CD8-positive, alpha-beta T cell (primary cell): ENCODE measurements at places on chromosomes 5 and 9.

GRCh38 chr5:111553868-111554267 lies 41.5 kb upstream of the STARD4 start:
- no peak for DNase-seq

GRCh38 chr5:81014348-81014747 lies 54.2 kb downstream of the RASGRF2 start:
- DNase-seq = no peak

GRCh38 chr5:65866837-65867521 lies 59.4 kb upstream of the ERBIN start:
- DNase-seq = no peak

DNA sequence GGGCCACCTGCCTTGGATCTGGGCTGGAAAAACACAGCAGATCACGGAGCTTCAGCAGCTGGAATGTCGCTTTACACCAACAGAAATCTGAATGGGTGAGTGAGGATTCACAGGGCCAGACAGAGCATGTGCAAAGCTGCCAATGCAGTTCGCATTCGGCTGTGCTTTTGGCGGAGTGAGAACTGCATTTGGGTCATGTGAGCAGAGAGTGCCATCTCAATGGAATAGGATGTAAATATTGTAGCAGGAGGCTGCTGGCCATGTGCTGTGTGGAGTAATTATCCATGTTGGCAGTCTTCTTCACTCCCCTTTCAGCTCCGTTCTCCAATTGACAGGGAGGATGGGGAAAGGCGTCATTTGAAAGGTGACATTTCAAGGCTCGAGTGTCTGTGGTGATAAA lies at the start of gene ANKRD55:
ANKRD55 (minus strand) TSS at position 101 of the 400 bp plus-strand sequence. CDS start 417 bp downstream, outside the sequence.
- DNase-seq = no peak

- DNase-seq = no peak
These were observed 943 bp downstream of the STING1 start for GRCh38 chr5:139481580-139482049.

DNA sequence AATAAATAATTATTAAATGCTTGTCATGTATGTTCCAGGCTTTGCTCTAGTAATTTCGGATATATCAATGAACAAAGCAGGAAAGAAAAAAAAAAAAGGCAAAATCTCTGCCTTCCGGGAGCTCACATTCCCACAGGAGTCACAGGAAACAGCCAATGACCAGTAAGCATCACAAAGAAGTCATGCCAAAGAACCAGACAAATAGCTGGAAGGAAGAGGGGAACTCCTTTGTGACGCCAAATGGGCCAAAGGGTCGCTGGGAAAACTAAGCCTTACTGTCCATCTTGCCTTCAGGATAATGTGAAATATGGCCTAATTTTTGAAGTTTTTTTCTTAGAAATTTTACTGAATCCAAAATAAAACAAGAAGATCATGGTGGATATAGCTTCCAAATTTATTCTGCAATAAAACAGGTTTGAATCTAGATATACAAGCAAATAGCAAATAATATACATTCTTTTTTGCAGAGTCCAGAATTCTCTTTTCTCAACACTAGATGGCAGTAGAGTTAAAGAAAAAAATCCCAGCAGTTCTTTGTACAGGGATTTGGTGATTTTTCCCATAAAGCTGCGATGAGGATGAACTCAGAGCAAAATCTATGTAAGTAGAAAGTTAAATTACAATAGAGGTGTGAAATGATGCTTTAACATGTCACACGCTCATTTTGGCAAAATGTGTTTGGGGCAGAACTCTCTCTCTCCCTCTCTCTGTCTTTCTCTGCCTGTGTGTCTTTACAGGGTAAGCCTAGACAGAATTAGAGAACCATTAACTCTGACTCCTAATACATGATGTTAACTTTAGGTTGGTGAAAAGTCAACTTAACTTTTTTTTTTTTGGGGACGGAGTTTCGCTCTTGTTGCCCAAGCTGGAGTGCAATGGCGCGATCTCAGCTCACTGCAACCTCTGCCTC lies 60.0 kb upstream of the TUT7 start:
- peak; percentile 37 for DNase-seq

- DNase-seq = no peak
These were observed 960.6 kb upstream of the DMAC1 start for GRCh38 chr9:8760000-8760767.

GRCh38 chr5:92652756-92653155 lies 928.3 kb downstream of the NR2F1-AS1 start:
- DNase-seq = no peak

- no peak for DNase-seq
These were observed 303.4 kb downstream of the ADGRV1 start for GRCh38 chr5:90861843-90862586.

DNA sequence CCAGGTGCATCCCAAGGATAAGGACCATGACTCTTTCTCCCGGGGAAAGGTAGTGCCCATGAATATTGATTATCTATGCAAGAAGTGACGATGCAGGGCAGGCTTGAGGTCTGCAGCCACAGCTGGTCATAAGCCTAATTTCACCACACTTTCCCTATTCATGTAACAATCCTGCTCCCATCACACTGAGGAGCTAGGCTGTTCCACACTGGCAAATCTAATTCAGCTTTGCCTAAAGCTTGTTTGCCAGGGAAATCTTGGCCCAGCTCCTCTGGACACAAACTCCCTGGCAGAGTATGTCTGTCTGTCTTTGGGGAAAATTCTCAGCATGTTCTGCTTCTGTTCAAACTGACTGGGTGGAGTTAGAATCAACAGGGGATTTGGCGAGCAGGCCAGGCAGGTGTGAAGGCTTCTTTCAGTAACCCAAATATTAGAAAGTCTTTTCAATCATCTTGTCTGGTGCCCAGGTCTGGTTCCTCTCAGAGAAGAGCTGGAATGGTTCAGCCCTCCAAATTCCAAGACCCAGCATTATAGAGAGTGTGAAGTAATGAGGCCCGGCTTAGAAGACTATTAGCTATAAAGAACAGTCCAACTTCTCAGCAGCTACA lies 88.5 kb upstream of the SPDL1 start:
- no peak for DNase-seq

DNA sequence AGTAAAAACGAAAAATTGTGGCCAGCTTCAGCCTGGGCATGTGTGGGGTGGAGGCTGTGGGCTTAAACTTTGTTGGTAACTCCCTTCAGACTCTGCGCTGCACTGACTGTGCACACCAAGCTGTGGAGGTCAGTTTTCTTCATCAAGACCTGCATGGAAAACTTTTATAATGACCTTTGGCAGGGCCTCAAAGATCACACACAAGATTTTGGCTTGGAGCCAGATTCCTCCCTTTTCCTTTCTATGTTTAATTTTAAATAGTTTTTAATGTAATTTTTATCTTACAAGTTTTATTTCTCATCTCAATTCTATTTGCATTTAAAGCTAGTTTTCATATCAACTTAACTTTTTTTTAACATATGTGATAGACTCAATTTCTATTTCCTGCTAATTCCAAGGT lies 1211.1 kb upstream of the CDH18 start:
- DNase-seq = no peak

GRCh38 chr9:136660971-136661550 lies 1.7 kb upstream of the EGFL7 start:
- DNase-seq = no peak

- DNase-seq = no peak
These were observed 631.6 kb downstream of the PDE4D start for GRCh38 chr5:59261969-59262368.

GRCh38 chr5:137309290-137309689 lies 189.8 kb downstream of the SPOCK1 start:
- no peak for DNase-seq

DNA sequence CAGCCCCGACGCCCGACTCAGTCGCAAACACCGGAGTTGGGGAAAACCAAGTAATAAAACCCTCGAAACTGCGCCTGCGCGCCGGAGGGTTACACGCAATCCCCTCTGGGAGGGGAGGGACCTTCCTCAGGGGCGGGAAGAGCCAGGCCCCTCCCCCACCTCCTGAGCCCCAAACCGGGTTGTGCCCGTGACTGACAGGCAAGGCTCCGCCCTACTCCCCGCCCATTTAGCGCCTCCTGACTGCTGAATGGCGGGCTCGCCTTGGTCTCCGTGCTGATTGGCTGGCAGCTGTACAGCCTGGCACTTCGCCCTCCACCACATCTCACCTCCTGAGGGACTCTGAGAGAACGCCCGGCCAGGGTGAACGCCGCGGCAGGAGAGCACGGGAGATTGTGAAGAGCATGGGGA lies at the start of gene PRDM9:
PRDM9 (plus strand) TSS at position 332 of the 408 bp plus-strand sequence. CDS start 1,425 bp downstream, outside the sequence.
- no peak for DNase-seq

- no peak for DNase-seq
These were observed 141.4 kb downstream of the LRRC70 start for GRCh38 chr5:62720031-62720441.

- no peak for DNase-seq
These were observed 139.8 kb upstream of the SLC30A5 start for GRCh38 chr5:68953875-68954617.

DNA sequence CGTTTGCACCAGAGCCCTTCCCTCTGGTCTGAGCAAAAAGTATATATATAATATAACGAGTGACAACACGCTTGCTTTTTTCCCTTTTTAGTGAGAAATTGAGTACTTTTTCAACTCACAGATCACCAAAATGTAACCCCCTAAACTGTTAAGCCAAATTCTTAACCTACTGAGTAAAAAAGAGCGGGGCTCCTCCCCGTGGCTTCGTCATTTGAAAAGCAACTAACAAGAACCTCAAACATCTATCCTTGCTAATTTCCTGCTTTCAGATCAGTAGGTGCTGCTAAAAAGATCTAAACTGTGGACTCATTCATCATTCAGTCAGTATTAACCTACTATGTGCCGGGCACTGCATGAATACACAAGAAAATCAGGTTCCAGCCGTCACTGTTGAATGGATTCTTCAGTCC lies 1.0 kb upstream of the PTBP3 start:
- peak; percentile 25 for DNase-seq

GRCh38 chr9:77604316-77604715 lies 43.8 kb downstream of the GNA14 start:
- no peak for DNase-seq

GRCh38 chr5:177996660-177997318 lies 747 bp upstream of the PROP1 start:
- DNase-seq = no peak
